ENCODE measurements at places on chromosomes 6 and 20.

DNA sequence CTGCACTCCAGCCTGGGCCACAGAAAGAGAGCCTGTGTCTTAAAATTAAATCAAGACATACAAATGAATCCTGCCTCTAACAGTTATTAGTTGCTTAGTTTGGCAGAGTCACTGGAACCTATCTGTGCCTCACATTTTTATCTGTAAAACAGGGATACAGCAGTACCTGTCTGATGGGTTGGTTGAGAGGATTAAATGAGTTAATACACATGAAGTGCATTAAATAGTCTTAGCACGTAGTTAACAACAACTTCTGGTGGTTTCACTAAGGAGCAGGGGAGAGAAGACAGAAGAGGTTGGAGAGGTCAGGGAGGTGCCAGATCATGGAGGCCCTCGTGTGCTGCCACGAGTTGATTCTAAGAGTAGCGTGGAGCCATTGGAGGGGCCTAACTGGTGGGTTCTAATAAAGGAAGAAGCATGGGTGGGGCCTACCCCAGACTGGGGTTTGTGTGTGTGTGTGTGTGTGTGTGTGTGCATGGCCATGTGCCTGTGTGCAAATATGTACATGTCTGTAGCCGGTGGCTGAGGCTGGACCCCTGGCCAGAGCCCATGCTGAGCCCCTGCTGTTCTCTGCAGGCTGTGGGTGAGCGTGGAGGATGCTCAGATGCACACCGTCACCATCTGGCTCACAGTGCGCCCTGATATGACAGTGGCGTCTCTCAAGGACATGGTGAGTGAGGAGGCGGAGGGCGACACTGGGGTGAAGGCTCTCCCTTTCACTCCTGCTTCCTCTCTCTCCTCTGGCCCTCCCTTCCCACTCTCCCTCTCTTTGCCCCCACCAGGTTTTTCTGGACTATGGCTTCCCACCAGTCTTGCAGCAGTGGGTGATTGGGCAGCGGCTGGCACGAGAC lies 9.1 kb downstream of the RBCK1 start:
- no peak for DNase-seq

DNA sequence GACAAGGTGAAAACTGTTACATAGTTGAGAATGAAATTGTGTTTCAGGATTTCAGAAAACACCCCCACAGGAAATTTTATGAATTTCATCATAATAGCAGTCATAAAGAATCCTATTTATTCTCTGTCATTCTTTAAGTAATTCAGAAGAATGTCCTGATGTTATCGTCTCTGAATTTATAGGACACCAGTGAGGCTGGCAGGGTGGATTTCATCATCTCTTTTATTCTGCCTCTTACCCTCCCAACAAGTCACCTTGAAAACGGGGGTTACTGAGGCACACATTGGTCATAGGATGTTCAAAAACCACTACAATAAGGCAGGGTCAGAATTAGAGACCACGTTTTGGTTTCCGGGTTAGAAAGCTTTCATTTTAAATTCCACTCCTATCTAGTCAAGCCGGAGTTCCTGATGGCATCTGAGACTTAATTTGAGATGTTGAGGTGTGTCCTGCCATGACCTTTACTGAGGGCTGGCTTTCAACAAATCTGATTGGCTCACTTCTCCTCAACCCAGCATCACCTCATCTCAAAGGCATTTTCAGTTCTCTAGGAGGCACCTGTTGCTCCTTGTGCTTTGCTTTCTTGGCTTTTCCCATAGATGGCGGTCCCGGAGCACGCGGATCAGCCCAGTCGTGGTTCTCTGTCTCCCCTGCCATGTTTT lies 230.6 kb upstream of the SUPT3H start:
- DNase-seq: no peak

DNA sequence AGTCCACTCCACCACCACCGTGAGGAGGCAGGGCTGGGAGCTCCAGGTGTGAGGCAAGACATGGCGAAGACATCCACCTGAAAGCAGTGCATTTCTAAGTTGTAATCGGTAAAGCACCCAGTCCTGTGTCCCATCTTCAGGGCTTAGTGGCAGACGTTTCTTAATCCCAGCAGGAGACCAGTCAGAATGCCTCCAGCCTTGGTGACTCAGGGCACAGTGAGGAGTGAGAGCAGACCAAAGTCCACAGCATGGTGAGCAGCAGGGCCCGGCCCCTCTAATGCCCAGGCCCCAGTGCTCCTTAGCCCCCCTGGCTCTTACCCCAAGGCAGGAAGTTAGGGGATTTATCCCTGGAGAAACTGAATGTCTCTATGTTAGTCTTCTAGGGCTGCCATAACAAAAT lies 183.9 kb downstream of the SYNDIG1 start:
- DNase-seq: no peak

GRCh38 chr6:47859175-47859574 lies 77.3 kb downstream of the OPN5 start:
- no peak for DNase-seq

- no peak for DNase-seq
Observed at GRCh38 chr6:150632785-150633485, 33.2 kb downstream of the PLEKHG1 start.

DNA sequence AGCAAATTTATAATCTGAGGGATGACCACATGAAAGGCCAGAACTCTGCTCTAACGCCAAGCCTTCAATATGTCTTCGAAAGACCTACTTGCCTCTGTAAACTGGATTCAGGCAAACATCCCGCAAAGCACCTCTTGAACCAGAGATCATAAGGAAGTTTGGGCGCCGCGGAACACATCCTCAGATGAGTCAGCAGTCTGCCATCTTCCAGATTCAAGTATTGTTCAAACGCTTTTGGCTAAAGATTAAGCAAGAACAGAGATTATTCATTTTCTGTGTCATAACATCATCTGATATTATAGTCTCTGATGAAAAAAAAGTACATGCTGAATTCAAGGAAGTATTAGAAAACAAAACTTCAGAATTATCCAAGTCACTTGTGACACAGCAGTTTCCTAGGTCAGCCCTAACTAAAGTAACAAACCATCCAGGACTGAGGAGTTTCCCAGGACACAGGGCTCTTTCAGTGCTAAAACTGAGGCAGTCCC lies 20.8 kb downstream of the TBC1D7 start:
- DNase-seq: no peak

DNA sequence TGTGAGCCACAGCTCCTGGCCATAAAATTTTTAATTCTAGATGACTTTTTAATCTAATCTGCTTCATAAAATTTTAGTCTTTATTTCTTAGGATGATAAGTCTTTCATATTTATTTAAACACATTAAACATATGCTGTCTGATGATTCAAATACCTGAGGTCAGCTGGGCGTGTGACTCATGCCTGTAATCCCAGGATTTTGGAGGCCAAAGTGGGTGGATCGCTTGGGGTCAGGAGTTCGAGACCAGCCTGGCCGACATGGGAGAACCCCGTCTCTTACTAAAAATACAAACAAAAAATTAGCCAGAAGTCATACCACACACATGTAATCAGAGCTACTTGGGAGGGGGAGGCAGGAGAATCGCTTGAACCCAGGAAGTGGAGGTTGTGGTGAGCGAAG lies 53.1 kb downstream of the RBM24 start:
- DNase-seq: no peak

GRCh38 chr6:127907960-127908640 lies 7.2 kb upstream of the THEMIS start:
- DNase-seq: peak; percentile 31

DNA sequence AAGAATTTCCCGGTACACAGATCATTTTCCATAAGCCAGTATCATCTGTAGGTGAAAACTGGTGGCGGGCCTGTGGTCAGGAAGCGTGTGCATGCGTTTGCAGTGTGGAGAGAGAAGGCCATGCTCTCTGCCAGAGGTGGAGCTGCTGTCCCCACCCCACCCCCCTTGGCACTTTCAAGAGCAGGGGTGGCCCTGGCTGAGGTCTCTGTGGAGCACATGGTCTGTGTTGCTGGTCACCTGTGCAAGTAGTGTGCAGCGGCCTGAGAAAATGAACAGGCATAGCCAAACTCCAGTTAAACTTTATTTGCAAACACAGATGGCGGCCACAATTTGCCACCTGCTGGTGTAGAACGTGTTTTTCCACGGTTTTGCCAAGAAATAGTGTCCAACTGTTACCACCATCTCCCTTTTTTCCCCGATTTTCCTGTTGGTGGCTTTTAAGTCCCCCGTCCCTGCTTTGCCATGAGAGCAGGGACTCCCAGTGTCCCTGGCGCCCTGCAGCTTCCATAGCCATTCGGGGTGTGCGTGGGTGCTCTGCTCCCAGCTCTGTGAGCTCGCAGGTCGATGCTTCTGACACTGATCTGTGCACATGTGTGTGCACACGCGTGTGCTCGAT lies 2.5 kb downstream of the ADRM1 start:
- DNase-seq: no peak

DNA sequence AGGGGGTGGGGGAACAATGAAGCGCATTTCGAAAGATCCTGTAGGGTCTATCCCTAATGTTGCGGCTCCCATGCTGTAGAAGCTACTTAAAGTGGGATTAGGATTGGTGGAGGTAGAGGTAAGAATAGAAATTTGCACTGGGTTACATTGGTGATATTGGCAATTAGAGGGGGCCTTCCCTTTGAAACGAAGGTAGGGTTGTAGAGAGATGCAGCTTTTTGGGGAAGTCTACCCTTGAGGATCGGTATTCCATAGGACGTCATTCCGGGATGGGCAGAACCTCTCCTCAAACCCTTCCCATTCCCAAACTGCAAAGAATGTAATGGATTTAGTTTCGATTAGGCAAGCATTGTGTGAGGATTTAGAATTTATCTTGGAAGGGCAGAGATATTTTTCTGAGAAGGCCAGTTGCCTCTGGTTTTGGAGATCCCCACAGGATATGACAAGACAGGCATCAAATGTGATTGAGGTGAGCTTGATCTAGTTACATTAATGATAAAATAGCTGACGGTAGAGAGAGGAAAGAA lies 5.4 kb upstream of the ZNFX1 start:
- DNase-seq: no peak

GRCh38 chr20:16246291-16246690 lies 327.0 kb downstream of the KIF16B start:
- DNase-seq: no peak

DNA sequence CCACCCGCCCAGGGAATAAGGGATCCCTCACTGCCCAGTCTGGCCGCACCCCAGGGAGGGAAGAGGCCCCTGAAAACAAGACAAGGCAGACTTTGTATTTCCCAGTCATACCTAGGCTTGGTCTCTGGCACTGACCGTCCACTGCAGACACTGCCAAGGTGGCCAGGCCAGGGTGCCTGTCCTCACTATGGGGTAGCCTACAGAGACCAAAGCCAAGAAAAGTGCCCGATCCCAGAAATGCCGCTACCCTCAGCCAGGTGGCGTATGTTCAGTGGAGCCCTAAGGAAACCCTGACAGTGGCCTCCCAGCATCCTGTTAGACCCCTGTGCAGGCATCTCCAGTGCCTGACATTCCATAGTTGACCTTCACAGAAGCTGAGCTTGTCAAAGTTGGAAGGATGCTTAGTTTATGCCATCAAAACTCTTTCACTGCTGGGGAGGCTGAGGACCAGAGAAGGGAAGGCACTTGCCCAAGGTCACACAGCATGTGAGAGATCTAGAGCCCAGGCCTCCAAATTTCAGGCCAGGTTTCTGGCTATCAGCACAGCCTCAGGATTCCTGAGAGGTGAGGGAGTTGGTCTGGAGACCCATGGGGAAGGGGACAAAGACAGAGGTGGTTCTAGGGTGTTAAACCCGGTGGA lies 2.5 kb downstream of the SCRT2 start:
- no peak for DNase-seq

GRCh38 chr6:57298741-57299140 lies 18.7 kb upstream of the PRIM2 start:
- no peak for DNase-seq

DNA sequence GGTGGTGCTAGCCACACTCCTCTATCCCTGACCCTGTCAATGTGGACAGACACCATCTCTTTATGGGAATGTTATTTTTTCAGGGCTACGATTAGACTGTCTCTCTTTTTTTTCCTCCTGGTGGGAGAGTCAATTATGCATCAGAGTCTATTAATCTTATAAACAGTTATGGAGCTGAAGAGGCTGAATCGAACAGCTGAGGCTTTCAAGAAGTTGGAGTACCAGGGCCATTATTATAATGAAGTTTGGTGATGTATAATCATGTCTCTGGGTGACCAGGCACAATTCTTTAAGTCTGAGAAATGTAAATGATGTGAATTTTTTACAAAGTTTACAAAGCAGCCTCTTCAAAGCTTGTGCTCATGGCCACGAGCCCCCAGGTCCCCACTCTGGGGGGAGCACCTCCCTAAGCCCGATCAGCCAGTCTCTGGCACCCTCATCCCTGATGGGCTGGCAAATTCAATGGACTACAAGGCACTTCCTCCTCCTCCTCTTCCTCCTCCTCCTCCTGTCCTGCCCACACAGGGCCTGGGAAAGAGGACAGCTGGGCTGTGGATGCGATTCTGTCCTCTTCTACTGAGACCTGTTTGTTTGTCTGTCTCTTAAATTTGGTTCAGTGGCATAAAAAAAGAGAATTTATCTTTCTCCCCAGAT lies 43.9 kb upstream of the QKI start:
- DNase-seq: no peak

GRCh38 chr6:106300944-106301343 lies 24.6 kb downstream of the ATG5 start:
- no peak for DNase-seq

DNA sequence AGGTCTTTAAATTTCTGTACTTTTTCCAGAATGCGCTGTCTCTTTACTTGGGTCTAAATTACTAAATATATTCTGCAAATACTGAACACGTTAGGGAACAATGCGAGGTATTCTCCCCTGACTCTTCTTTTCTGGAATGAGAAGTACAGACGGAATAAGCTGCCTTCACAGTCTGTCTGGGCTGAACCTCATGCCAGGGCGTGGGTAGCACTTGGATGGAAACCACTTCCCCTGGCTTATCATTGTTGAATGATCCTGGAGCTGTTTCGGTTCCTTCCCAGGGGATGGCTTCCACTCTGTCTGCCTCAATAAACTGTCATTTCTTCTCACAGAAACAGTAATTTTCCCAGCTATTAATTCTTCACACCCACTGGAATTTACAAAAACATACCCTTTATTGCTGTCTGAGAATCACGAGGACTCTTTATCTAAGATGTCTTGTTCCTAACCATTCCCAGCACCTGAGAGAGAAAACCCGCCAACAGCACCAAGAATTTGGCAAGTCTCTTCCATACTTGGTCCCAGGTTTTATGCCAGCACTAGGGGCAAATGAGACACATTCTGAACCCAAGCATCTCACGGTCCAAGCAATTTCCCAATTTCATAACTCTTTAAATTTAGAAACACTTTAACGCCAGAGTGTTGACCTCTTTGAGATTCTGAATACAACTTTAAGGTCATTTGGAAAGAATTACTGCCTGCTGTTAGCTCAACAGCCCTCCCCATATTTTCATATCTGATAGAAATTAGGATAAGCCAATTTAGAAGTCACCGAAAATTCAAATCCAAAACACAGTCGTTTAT lies 43.2 kb upstream of the ADGRF5 start:
- no peak for DNase-seq

DNA sequence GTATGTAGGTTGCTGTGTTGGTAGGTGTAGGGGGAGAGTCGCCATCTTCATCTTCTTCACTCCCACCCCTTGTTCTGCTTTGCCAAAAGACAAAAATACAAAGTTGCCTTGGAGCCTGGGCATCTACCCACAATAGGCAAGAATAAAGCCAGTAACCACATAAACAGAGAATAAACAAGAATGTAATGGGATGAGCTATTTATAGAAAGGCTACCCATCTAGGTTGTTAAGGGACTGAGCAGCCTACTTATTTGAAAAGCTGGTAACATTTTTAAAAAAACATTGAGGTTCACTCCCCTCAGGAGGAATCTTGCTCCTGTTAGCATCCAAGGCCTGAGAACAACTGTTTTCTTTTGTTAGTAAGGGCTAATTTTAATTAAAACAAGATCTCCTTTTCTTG lies 301.4 kb upstream of the STXBP5 start:
- DNase-seq: no peak

Data from activated CD4-positive, alpha-beta T cell treated with anti-CD3 and anti-CD28 coated beads for 24 hours (primary cell).